ENCODE measurements at places on chromosomes 4 and X.

DNA sequence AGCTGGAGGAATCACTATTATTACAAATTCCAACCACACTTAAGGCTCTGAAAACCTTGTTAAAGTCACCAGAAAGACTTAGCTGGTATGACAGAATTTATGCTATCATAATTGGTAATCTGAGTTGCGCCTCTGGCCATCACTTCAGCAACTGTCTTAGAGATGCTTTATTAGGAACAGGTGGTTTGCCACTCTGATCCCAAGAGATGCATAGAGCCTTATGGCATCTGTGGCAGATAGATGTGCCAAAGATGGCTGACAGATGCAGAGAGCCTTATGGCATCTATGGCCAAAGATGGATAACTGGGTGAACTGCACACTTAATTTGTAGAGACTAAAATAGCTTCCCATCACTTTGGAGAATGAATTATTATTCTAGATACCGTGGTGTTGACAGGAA, 32.3 kb upstream of the PLAC8 start:
- DNase-seq = no peak

DNA sequence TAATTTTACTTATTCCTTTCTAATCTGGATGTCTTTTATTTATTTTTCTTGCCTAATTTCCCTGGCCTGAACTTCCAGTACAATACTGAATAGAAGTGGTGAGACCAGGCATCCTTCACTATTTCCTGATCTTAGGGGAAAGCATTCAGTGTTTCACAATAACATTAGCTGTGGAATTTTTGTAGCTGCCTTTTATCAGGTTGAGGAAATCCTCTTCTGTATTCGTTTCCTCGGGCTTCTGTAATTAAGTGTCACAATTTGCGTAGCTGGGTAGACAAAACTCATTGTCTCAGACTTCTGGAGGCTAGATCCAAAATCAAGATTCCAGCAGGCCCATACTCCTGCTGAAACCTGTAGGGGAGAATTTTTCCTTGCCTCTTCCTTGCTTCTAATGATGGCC, 598.4 kb upstream of the FTHL17 start:
- DNase-seq = no peak

GRCh38 chrX:96102997-96103396, 581.6 kb upstream of the DIAPH2 start:
- DNase-seq = no peak

DNA sequence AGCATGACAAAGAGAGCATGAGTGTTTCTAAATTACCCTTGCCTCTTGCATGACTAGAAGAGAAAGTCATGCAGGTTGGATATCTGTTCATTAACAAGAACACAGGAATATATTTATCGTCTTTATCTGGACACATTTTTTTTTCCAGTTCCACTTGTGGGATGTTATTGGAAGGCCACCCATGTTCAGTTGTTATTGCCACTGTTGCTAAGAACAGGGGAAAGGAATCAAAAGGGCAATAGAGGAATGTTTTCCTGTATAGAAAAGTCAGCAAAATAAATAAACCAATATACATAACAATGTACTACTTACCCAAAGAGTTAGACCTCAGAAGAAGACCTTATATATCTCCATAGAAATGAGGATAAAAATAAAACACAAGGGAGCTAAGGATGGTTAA, 270.1 kb downstream of the QDPR start:
- no peak for DNase-seq

DNA sequence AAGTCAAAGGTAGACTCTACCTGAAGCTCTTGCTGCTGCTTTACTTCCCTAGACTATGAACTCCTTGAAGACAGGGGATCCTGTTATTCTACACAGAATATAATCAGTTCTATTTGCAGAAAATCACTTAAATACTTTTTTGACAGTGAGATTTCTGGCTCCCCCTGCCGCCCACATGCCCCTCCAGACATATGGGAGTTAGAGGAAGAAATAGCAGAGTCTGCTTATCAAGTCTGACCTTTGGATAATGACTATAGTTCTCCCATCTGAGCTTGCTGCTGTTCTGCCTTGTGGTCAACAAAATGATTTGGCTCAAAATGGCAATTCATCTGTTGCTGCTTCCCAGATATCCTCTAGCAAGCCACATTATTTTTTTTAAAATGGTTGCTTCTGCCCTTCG, 101.1 kb downstream of the ENOX2 start:
- no peak for DNase-seq

- DNase-seq = no peak
Measured at GRCh38 chrX:13009273-13009672, 34.4 kb downstream of the TMSB4X start.

- DNase-seq = no peak
Measured at GRCh38 chrX:53357799-53358530, 64.5 kb downstream of the SMC1A start.

DNA sequence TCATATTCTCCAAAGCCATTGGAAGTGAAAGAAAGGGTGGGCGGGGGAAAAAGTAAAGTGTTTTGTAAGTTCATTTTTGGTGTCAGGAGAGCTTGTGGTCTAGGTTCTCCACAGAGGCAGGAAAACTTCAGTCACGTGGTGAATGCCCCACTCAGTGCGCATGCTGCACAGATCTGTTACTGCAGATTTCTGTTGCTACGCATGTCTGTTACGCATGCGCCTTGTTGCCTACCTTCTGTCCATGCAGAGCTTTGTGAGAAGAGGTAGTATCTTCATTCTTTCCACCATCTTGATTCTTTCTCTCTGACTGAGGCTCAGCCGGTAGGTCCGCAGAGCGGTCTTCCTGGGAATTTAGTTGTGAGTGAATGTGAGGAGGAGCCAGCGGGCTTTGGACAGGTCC, 15.1 kb upstream of the PAGE3 start:
- no peak for DNase-seq

DNA sequence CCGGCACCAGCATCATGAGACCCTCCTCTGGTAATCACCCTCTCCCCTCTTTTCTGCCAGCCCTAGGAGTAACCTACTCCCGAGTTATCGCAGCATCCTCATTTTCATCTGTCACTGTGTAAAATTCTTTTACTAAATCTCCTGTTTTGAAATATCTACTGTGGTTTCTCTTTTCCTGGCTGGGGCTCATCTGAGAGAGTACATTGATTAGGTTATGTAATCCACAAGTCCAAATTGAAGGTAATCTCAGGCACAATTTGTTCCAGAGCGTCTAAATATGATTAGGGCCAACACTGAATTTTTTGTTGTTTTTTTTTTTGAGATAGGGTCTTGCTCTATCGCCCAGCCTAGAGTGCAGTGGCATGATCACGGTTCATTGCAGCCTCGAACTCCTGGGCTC, 142.4 kb downstream of the SMIM20 start:
- DNase-seq = no peak

DNA sequence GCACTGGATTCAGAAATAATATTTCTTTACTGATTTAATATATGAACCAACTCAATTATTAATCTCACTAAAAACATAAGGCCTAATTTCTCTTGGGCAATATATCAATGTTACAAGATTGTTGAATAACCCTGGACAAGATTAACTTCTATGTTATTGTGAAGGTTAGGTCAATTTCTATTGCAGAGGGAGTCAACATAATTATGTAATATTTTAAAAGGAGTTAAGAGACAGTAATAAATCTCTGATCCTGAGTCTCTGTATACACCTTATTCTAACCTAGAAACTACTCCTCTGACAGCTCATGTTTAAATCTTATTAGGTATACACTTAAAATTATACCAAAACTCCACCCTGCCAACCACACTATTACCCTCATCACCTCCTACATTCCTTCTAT, 15.1 kb upstream of the GPRIN3 start:
- DNase-seq = no peak

GRCh38 chrX:1472975-1473374, 20.3 kb upstream of the ASMTL start:
- no peak for DNase-seq

DNA sequence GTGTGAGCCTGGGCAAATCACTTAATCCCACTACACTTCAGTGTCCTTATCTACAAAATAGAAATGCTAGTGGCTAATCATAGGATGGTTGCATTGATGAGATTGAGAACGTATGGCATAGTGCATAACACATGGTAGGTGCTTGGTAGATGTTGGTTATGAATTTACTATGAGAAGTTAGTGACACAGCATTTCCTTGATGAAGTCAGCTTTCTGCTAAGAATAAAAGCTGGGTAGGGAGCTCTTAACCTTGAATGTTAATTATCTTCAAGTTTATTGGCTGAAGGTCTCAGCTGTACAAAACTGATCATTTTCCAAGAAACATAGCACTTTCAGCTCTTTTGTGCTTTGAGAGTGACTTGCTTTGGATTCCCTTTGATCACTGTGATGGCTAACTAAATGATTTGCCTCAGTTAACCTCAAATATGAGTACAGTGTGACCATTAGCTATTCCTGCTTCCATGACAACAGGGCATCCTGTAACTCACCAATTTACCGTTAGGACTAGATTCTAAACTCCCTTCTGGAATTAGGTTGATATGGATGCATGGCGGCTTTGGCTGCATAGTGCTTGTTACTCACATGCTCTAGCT, 17.8 kb downstream of the PDK3 start:
- DNase-seq = no peak

DNA sequence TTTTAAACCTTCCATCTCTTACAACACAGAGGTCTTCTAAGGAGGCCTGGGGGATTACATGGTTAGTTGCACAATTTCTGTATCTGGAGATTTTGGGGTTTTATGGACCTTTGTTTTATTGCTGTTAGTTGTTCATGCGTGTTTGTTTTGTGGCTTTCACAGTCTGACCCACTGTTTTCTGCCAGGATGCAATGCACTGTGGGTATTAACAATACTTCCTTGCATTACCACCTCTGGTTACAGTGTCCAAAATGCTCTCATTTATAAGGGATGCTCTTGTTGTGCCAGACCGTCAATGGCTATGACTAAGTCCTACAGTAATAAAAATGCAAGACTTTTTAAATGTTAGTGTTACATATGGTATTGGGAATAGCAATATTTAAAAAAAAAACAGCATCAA, 730.2 kb downstream of the KCTD8 start:
- no peak for DNase-seq

- DNase-seq = no peak
Measured at GRCh38 chr4:7719354-7720174, 220.1 kb downstream of the AFAP1 start.

GRCh38 chr4:26884486-26884988, 23.9 kb downstream of the STIM2 start:
- no peak for DNase-seq

DNA sequence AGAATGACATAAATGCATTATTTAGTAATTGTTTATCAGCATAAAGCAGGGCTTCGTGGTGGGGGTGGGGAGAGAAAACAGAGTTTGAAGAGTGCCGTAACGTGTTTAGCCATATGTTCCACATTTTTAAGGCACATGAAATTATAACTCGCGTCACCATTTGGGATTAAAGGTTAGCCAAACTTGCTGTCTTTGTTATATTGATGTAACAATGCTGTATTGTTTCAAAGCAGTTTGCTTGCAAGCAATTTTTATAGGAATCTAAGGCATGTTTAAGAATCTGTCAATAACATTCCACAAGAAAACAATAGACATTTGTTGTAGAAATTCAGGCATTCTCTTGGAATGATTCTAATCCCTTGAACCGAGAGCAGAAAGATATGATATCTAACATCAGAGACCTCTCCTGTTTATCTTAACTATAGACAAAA, 78.3 kb downstream of the CLDN22 start:
- DNase-seq = no peak

Measured in SK-N-MC (cell line).